ENCODE measurements at places on chromosomes 11 and 22.

DNA sequence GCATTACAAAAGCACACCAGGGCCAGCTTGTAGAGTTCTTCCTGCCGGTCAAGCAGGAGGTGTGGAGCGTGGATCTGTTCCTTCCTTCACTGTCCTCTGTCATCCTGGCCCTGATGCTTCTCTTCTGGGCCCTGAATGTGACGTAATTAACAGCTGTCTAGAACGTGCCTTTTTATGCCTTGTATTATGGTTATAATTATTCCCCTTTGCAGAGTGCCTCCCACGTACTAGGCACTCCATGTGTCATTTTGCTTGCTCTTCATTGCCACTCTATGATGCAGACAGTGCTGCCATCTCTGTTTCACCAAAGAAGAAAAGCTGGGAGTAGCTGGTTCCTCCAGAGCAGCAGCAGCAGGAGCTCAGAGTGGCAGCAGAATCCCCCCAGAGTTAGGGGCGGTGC lies 132.1 kb upstream of the TTC12 start:
- DNase-seq: no peak

GRCh38 chr11:17459236-17459896 lies 17.3 kb downstream of the ABCC8 start:
- no peak for DNase-seq

DNA sequence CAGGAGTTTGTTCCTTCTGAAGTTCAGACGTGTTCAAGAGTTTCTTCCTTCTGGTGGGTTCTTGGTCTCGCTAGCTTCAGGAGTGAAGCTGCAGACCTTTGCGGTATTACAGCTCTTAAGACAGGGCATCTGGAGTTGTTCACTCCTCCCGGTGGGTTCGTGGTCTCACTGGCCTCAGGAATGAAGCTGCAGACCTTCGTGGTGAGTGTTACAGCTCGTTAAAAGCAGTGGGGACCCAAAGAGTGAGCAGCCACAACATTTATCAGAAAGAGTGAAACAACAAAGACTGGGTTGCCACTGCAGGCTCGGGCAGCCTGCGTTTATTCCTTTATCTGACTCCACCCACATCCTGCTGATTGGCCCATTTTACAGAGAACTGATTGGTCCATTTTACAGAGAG lies 373.1 kb downstream of the ETS1 start:
- DNase-seq: no peak

GRCh38 chr11:63660972-63661371 lies 10.2 kb downstream of the ATL3 start:
- DNase-seq: no peak

DNA sequence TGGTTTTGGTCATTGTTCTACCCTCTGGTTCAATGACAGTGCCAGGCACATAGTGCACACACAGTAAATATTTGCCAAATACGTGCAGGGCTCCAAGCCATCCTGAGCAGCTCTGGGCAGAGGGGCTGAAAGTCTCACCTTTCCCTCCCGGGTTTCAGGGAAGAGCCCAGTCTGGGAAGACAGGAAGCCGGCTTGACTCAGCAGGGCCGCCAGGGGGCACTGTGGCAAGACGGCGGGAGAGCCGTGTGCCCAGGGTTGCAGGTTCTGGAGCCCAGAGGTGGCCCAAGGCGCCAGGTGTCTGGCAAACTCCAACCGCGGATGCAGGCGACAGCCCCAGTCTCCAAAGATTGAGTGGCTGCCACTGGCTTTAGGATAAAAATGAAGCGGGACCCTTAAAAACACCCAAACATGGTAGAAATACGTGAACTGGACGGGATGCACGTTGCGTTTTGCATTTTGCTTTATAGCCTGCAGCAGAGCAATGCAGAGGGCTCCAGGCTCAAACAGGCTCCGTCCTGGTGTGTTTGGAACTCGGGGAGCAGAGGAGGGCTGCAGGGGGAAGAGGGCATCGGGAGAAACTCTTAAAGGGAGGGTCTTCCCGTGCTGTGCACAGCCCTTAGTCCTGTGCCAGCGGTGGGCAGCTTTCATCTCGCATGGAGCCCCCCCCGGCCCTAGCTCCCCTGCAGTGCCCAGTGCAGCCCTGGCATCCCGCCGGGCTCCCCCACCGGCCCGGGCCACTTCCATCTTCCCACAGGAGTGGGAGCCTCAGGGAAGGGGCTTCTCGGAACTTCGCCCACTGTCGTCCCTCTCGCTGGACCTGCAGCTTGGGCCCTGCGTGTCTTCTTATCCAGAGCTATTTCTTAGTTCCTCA lies 10.7 kb downstream of the KRTAP5-5 start:
- no peak for DNase-seq

- DNase-seq: no peak
Observed at GRCh38 chr11:19868281-19868821, 155.7 kb downstream of the NAV2 start.

DNA sequence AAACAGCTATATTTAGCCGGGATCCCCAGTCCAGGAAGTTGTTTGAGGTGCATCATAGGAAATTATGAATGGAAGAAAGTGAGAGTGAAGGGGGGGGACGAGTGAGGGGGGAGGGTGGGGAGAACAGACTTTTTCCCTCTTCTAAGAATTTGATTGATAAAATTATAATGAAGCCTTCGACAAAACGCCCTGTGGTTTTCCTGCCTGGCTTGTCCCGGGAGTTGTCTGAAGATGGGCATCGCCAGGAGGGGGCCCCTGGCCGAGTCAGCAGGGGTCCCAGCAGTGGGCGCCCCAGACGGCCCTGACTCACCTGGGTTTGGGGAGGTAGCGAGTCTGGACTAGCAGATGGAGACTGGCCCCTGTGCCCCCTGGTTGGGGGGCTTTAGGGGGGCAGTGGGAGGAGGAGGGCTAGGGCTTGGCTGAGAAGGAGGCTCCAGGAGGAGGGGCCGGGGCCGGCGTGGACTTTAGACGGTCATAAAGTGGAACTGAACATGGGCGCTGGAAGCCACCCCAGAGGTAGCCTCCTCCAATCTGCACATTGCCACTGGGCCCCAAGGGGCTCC lies 336 bp upstream of the LIF start:
- DNase-seq: peak; percentile 52

DNA sequence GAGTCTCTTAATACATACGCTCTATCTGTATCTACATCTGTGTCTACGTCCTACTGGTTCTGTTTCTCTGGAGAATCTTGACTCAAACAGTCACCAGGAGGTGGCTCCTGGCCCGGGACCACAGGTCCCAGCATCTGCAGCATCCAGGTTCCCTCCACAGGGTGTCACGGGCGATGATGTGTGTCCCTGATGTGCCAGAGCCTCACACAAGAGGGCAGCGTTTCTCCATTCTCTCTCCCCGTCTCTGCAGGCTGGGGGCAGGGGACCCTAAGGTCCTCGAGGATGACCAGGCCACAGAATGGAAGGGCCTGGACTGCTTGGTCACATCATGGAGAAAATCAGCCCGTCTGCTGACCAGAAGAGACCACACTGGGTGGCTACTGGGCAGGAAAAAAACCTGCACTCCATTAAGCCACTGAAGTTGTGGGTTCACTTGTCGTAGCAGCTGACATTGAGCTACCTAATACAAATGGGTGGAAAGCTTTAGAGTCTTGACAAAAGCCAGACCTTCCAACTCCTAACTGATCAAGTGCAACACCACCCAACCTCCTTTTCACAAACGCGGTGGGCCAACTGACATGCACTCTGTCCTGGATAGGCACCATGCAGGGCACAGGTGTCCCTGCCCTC lies 392.5 kb downstream of the CTTN start:
- no peak for DNase-seq

GRCh38 chr11:27111896-27112295 lies 71.3 kb downstream of the BBOX1 start:
- DNase-seq: no peak

DNA sequence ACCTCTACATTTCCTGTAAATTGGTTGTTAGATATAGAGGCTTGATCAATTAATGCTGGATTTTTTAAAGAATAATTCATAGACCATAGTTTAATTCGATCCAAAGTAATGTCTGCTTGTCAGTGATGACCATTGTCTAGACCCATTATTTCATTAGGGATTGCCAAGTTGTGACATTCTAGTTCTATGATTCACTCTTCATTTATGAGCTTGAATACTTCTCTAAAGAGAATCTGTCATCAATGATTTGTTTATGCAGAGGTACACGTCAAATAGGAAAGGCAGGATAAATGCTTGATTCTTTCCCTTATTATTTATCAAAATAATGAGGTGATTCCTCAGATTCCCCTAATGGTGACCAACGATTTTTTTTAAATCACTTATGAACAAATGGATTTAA lies 24.0 kb upstream of the ROBO3 start:
- no peak for DNase-seq

DNA sequence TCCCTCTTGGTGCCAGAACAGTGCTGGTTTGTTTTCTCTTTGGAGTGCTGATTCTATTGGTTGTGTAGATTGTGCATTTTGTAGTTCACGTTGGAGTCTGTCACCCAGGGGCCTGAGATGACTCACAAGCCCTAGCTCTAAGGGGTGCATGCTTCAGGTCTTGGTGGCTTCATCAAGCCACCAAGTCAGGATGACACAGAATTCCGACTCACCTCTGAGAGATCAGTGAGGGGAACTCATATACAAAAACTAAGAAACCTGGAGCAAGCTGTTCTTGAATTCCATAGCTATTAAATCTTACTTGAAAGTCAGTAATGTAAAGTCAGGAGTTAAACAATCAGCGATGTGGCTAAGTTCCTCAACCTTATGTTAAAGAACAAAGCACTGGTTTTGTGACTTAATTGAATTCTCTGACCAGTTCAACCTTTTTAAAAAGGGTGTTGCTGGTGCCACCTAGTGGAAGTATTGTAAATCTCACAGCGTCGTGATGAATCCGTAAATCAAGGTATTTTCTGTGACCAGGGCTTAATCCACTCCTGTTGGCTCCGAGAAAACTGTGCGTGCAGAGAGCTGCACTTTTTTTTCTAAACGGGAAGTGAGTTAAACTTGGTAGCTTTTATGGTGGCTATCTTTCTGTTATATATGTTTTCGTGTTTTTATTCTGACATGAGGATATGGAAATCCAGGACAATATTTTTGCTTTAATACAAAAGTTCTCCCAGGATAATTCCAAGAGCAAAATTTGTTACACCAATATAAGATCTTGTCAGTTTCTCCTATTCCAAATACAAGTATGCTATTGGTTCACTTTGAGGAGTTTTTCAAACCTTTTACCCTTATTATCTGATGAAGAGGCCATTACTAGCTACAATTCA lies 14.6 kb downstream of the MMP13 start:
- peak; percentile 58 for DNase-seq

DNA sequence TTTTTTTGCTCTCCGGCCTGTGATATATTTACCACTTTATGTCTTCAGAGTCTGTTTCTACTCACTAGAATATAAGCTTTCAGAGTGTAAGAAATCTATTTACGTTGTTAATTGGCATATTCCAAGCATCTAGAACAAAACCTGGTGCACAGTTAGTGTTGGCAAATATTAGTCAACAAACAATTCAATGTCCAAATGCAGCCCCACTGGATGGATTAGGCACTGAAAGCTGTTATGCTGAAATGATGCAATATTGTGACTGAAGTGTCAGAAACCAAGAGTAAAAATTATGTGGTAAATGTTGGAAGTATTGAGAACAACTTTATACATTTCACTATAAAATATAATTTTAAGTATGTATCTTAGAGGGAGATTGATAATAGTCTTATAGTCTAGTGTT lies 24.8 kb downstream of the CASP4 start:
- DNase-seq: no peak

GRCh38 chr11:70319396-70320076 lies 49.0 kb downstream of the PPFIA1 start:
- DNase-seq: no peak

GRCh38 chr11:107018219-107018901 lies at the start of gene GUCY1A2:
GUCY1A2 (minus strand) TSS chr11:107018476; CDS start chr11:107018055, 421 bp downstream.
- no peak for DNase-seq

DNA sequence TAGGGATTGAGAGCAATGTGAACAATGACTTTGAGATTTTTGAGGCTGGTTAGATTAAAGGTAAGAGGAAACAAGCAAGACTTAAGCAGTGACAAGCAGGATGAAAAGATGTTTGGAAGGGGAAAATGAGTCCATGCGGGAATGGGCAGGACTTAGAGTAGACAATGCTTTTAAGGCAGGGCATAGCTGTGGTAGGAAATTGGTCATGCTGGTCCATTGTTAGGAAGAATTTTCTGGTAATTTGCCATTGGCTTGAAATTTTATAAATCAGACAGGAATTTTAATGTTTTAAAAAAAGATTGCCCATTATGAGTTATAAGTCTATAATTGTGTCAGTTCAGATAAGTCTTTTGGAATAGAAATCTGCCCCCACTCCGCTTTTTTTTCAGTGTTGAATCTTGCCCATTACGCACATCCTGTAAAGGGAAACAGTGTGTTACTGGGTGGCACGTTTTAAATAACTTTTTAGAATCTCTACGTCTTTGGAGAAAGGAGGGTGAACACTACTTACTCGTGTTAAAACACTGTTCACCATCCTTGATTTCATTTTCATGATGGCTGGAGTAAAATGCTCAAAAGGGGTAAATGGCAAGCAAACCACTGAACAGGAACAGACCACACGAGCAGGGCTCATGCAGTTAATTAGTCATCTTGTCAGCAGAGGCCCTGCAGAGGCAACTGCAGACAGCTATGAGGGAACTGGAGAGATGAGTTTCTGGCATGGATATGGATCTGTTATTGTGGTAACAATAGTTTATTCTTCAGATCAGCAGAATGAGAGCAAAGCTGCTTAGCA lies 25.0 kb downstream of the SWAP70 start:
- no peak for DNase-seq

GRCh38 chr11:17550450-17551346 lies 3.6 kb downstream of the OTOG start:
- DNase-seq: no peak

DNA sequence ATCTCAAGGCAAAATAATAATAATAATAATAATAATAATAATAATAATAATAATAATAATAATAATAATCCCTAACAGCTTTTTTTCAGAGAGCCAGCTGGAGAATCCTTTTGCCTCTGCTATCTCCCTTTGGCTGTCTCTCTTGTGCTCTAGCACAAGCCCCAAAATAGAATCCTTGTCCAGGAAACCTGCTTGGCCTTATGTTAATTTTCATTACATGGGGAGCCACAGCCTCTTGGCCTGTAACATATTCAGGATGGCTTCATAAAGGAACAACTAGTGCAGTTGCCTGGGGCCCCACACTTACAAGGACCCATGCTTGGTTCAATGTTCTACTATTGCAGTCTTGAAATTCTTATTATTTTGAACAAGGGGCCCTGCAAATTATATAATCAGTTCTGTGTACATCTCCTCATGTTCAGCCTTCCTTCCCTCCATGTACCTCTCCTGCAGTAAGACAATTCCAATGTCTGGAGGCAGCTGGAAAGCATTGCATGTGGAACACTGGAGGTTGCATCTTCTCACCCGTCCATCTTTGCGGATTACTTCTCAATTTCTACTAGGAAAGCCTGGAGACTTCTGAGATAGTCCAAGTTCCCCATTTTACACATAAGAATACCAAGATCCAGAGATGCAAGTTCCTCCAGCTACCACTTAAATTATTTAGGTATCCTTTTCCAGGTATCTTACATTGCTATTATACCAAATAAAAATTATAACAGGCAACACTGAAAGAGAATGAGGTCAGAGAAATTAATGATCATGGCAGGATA lies 37.8 kb upstream of the SORL1 start:
- no peak for DNase-seq

All from stimulated activated naive CD8-positive, alpha-beta T cell treated with anti-CD3 and anti-CD28 coated beads, Interleukin-15, amount 100 ng/mL, for 72 hours (primary cell).